ENCODE measurements at places on chromosomes 12 and 14.
A peak's percentile ranks its signal among the peaks of the same experiment; 100 is the strongest.

- DNase-seq: no peak
Measured at GRCh38 chr12:107404981-107405380, 280.6 kb upstream of the PWP1 start.

DNA sequence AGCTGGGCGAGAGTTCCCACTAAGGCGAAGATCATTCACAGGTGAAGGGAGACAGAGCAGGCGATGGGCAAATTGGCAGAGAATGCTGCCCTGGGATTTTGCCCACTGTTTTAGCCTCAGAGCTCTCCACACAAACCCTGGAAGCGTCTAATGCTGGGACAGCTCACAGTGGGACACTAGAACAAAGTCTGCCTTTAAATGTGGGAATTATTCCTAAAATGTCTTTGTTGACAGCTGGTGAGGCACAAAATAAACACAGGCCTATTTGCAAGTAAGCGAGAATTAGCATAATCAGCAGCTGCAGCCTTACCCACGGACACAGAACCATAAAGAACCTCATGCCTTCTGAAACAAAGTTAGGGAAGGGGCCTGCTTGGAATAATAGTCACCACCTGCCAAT is 824.5 kb downstream of the AACS start:
- DNase-seq: no peak

DNA sequence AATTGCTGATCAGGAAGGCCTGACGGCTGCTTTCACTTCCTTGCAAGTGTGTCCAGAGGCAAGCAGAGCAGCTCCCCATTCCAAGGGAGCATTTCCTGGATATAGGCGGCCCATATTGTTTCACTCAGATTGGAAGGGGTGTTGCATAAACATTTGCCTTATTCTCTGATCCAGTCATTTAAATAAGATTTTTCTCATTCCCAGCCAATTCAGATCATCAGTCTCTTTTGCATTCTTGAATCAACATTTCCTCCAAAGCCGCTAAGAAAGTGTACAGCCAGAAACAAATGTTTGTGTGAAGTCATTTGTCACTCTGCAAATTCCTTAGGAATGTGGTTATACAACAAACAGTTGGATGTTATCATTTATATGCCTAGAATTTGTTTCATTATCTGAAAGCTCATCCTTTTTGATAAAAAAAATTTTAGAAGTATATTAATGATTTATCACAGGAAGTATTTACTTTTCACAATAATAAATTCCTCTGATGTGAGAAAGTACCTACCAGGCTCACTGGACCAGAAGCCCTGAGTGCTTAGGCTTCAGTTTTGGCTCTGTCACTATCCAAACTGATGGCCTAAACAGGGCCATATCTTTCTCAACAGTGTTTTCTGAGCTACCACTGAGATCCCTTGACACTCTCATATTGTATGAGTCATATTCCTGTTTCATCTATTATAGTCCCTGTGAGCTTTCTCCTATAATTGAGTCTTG is 379.6 kb downstream of the CCDC91 start:
- DNase-seq: peak; percentile 21

GRCh38 chr14:32934881-32935633 is 3.6 kb upstream of the NPAS3 start:
- DNase-seq: peak; percentile 71

DNA sequence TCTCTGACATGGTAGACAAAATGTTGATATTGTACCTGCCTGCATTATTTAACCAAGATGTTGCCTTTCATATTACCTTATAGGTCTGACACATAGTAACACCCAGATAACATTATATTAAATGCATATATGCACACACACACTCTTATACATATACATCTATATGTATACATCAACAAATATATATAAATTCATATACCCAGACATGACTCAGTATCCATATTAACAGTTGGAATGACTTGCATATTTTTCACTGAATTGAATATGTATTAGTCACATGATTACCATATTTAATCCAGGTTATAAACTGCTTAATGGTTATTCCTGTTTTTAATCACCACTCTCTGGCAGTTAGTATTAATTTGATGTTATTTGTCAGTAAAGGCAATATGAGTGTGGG is 85.2 kb downstream of the PAX9 start:
- DNase-seq: no peak

GRCh38 chr12:108364879-108365278 is 25.8 kb upstream of the CMKLR1 start:
- no peak for DNase-seq

DNA sequence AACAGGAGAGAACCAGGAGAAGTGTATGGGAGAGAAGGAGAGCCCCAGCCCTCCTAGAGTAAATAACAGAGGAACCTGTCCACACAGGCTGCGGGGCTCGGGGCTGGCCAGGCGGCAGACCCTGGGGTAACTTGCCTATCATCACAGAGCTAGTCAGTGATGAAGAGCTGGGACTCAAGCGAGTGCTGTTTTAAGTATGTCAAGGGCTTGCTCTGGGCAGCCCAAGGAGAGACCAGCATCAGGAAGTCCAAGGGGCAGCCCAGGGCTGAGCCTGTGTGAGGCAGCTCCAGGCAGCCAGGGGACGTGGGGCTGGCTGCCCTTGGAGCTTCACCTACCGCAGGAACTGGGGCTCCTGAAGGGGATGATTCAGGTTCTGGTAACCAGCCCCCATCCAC is 10.0 kb downstream of the VWF start:
- no peak for DNase-seq

- DNase-seq: no peak
Measured at GRCh38 chr14:94795372-94795771, 25.5 kb upstream of the GSC start.

DNA sequence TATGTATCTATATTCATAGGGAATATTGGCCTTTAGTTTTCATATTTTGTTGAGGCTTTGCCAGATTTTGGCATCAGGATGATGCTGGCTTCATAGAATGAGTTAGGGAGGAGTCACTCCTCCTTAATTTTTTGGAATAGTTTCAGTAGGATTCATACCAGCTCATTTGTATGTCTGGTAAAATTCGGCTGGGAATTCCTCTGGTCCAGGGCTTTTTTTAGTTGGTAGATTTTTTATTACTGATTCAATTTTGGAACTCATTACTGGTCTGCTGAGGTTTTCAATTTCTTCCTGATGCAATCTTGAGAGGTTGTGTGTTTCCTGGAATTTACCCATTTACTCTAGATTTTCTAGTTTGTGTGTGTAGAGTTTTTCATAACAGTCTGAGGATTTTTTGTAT is 175.2 kb downstream of the EPS8 start:
- no peak for DNase-seq

- DNase-seq: peak; percentile 72
Measured at GRCh38 chr12:1583421-1584078, 10.8 kb downstream of the FBXL14 start.

- no peak for DNase-seq
Measured at GRCh38 chr12:41212625-41213024, 24.5 kb downstream of the PDZRN4 start.

GRCh38 chr12:118842866-118843265 is 138.5 kb upstream of the SRRM4 start:
- DNase-seq: no peak

GRCh38 chr12:6560501-6561205 is 4.8 kb upstream of the IFFO1 start:
- no peak for DNase-seq

GRCh38 chr14:74089251-74090020 is 4.7 kb downstream of the LIN52 start:
- no peak for DNase-seq

GRCh38 chr14:22748206-22748605 is 18.3 kb upstream of the OXA1L start:
- no peak for DNase-seq

- DNase-seq: no peak
Measured at GRCh38 chr12:70154087-70154638, 89.1 kb upstream of the CNOT2 start.

GRCh38 chr14:52060080-52060479 is 8.8 kb downstream of the NID2 start:
- DNase-seq: no peak

- DNase-seq: no peak
Measured at GRCh38 chr12:69610126-69610525, 581 bp downstream of the LRRC10 start.

DNA sequence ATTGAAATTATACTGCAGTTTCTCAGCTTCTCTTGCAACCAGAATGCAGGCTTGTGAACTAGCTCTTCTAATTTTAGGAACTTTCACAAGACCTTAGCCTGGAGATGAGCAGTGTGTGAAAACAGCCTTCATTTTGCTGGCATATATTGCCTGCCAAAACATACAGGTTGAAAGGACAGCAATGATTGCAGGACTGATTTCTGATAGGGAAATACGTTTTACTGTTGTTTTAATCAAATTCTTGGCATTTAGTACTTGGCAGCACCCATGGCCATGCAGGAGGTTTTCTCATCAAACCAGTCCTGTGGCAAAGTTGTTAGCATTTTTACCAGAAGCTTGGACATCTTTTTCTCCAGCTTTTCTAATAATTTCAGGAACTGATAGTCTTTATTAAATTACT is 91.9 kb upstream of the MUCL1 start:
- no peak for DNase-seq

DNA sequence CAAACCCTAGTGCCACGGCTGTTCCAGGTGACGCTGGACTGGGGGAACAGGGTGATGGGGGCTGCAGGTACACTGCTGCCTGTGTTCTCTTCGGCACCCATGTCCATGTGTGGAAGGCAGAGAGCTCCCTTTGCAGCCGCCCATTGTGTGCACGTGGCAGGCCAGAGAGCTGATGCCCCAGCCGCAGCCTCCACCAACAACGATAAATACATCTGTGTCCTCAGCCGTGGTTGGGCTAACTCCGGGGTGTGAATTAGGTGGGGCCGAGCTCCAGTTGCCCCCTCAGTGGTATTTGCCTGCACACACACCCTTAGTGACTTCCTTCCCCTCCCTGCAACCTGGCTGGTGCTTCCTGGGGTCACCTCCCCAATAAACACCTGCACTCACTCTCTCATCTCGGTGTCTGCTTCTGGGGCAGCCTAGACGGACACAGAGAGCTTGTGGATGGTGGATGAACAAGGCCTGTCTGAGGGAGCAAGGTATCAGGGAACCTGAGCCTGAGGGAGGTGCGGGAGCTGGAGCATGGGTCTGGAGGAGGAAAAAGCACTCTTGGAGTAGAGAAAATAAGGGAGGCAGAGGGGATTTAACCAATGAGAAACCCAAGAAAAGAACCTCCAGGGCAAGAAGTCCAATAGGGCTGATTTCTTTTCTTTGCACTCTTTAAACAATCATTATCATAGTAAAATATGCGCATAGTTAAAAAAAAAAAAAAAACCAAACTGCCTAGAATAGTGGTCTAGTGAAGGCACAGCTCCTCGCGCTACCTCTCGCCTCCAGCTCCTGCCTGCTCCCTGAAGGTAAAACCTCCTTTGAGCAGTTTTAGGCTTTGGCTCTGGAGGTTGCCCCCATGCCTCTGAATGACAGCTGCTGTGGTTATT is 112.6 kb downstream of the ZNF664 start:
- DNase-seq: no peak

- no peak for DNase-seq
Measured at GRCh38 chr12:59874781-59875180, 279.0 kb downstream of the SLC16A7 start.

- no peak for DNase-seq
Measured at GRCh38 chr12:52253391-52254179, 20.5 kb downstream of the KRT7 start.
